ENCODE measurements at places on chromosomes 7 and 10.
A peak's percentile ranks its signal among the peaks of the same experiment; 100 is the strongest.

DNA sequence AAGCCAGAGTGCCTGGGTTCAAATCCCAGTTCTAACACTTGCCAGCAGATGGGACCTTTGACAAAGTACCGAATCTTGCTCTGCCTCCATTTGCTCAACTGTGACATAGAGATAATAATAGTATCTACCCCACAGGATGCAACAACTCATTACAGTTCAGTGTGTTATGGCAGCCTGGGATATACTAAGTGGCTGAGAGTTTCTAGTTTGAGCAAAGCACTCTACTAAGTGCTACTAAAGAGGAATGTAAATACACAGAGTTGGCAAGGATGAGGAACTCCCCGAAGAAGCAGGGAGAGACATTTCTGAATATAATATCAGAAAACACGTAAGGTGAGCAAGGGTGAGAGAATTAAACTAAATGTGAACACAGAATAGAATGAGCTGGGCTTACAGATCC, 243.2 kb downstream of the ARHGAP21 start:
- no peak for DNase-seq

- DNase-seq, result no peak
Measured at GRCh38 chr7:108079276-108079647, 50.9 kb downstream of the LAMB4 start.

DNA sequence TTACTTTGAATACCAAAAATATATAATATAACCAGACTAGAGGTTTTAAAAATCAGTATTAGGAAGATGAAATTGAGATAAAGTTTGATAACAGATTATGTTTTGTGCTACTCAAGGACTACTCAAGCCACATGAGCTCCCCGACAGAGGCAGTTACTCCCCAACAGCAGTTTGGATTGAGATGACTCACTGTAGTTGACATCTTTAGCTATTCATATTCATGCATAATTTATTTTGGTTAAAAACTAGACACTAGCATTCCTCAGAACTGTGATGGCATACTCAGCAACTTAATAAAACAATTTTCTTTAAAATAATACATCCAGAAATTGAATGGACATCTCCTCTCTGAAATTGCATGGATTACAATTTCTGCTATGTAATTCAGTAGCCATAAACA, 19.6 kb downstream of the PCLO start:
- DNase-seq, result no peak

- DNase-seq, result no peak
Measured at GRCh38 chr7:127336458-127336857, 56.0 kb downstream of the ZNF800 start.

DNA sequence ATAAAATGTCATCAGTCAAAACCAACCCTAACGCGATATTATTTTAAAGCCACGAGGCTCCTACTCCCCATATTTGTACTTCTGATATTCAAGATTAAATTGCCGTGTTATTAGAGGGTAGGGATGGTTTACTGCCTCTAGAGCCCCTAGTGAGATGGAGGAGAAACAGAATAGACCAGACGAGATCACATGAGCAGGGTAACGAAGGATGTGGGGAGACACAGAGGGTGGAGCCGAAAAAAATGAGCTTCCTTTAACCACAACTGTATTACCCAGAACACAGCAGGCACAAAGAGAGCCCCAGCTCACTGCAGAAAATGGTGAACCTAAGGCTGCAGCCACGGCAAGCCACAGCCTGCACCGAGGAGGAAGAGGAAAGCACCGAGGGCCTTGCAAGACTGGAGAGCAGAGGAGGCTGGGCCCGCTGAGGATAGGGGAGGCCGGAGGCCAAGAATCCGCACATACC, 14.3 kb downstream of the ZC3HAV1 start:
- no peak for DNase-seq

DNA sequence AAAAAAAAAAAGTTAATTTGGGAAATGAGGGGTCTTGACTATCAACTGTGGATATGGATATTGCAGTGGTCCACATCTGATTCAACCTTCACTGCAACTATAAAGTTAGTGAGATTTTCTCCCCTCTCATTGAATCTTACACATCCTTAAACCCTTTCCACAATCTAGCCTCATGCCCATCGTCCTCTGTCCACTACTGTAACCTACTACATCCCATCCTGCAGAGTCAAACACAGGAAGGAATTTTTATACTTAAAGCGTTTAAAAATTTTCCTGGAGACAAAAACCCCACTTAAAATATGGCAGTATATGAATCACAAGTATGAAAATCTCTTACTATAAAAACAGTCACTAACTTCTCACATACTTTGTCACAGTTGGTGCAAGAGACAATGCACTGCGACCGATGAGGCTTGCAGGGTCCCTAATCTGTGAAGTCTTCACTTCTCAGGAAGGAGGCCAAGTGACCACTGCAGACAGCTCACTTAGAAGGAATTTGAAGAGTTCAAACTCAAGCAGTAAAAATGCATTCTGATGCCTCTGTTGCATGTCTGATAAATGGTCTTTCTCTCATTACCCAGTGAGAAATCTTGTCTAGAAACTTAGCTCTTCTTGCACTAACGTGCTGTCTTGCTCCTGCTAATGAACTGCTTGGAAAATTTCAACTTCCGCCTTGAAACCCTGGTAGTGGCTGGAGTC, 50.3 kb upstream of the ST8SIA6 start:
- DNase-seq, result no peak

- DNase-seq, result peak; percentile 50
Measured at GRCh38 chr7:135253851-135254771, 20.5 kb downstream of the STRA8 start.

DNA sequence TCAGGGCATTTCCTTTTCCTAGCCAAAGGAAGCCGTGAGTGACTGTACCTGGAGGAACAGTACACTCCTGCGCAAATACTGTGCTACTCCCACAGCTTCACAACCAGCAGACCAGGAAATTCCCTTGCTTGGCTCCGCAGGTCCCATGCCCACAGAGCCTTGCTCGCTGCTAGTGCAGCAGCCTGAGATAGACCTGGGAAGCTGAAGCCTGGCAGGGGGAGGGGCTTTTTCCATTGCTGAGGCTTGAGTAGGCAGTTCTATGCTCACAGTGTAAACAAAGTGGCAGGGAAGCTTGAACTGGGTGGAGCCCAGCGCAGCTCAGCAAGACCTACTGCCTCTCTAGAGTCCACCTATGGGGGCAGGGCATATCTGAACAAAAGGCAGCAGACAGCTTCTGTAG, 291.2 kb downstream of the HGF start:
- DNase-seq, result no peak

DNA sequence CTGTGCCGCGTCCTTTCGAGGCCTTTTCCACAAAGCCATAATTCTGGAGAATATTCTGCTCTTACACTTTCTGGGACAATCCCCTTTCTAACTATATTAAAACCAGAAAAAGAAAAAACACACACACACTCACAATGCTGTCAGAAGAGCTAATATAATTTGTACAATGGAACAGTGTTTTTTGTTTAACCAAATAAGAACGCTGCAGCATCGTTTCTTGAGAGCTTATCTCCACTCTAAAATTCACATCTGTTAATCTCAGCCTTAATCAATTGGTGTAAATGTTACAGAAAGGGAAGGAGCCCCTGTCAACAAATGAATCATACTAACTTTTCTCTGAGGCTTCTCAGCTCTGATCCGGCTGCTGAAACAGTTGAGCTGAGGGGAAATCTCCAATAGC, 123.9 kb downstream of the GALNT11 start:
- DNase-seq, result no peak

DNA sequence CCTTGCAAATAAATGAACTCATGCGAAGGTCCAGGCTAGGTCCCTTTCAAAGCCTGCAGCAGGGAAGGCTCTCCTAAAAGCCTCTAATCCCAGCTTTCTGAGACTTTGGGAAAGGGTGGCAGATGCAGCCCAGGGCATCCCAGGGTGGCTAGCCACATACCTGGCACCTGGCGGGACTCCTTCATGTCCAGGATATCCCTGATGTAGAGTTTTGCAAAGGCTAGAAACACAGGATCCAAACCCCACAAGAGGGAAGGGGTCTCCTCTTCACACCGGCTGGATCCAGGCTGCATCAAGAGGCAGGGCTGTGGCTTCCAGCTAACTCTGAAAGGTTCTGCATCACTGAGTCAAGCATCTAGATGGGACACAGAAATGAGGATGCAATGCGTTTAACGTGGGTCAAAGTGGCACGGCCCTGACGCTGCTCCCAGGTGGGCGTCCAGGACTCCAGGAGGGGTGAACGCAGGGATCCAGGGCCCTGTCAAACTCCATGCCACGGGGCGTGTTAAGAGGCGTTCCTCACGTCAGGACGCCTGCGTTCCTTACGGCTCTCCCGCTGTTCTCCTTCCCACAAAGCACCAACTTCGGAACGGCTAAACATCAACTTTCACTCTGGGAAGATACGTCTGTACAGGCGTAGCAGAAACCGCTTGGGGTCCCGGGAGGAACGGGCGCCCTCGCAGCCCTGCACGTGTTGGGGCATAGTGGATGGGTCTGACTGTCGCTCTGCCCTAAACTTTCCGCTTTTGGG, 507 bp downstream of the STN1 start:
- DNase-seq, result no peak

GRCh38 chr10:62778125-62778524, 26.4 kb upstream of the ADO start:
- no peak for DNase-seq

GRCh38 chr10:132572545-132572937, 35.0 kb downstream of the INPP5A start:
- no peak for DNase-seq

DNA sequence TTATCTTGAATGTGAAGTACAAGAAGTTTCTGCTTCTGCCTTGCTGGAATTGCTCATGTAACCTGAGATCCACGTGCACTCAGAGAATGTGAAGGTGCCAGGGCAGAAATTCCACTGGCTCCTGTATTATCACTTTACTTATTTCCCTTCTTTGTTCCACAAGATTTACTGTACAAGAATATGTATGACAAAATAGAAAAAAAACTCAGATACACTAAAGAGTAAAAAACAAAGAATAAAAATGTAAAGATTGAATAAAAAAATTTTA, 43.0 kb downstream of the PLCE1 start:
- DNase-seq, result no peak

GRCh38 chr10:29543715-29544114, 91.1 kb downstream of the SVIL start:
- DNase-seq, result no peak

DNA sequence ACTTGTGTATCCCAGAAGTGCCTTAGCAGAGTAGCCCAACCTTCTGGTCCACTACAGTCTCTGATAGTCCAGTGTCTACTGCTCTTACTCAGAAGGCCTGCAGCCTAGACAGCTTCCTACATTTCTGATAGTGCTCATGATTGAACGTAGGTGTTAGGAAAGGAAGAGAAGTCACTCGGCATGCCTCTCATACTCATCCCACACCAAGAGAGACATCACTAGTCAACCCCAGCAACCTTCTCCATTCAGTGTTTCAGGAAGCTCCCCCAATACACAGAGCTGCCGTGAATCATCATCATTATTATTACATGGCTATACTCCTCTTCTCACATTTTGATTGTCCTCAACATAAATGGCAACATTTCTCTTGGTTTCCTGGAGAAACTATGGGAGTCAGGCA, 166.4 kb downstream of the COBL start:
- DNase-seq, result no peak

- no peak for DNase-seq
Measured at GRCh38 chr10:120105492-120105891, 213.0 kb downstream of the SEC23IP start.

DNA sequence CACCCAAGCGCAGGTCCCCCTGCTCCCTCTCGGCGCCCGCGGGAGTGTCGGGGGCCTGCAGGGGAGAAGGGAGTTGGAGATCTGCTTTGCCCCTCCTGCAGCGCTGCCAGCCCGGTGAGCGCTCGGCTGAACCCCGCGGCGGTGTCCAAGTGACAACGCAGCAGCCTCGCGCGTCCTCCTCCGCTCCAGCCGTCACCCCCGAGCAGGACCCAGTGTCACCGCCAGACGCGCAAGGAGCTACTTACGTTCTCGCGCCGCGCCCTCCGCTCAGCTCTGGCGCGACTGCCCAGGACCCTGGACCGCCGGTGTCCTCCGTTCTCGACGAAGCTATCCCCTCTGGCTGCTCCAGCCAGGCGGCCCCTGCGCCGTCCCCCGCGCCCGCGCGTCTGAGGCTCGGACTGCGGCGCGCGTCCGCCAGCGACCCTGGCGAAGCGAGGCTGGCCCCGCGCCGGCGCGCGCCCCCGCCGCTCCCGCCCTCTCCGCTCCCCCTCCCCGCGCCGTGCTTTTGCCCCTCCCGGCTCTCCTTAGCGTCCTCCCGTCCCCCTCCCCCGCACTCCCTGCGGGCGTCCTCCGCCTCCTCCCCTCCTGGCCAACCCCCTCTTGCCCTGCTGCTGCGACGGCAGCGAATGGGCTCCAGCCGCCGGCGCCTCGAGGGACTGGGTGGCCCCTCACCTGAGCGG, at the start of gene NRCAM:
TSS of gene NRCAM (minus strand) at position 439 of the 680 bp plus-strand sequence. CDS start 216,372 bp downstream, outside the sequence.
- DNase-seq, result peak; percentile 62

GRCh38 chr7:43925984-43926797, at the start of gene UBE2D4:
UBE2D4 (plus strand) TSS chr7:43926436; CDS start chr7:43926533, 97 bp downstream.
- DNase-seq, result peak; percentile 56

All from 8988T (cell line).